Stimulated activated CD4-positive, alpha-beta T cell treated with anti-CD3 and anti-CD28 coated beads, TNF-alpha, amount 100 ng/mL, for 1 hour (primary cell): ENCODE measurements at places on chromosomes 5 and 9.

DNA sequence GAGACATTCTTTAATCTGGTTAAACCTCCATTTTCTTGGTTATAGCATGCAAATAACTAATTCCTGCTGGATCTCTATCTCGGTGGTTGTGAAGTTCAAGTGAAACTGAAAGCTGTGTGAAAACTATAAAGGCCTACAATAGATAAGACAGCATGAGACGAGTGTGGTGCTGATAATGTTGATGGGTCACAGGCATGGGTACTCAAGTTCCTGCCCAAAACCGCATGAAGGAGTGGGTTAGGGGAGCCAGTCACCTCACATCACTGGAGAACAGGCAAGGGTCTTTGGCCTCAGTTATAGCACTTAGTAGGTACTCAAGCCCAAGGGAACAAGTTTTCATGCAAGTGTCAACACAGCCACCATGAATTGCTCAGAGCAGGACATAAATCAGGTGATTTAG is 16.7 kb downstream of the HMHB1 start:
- DNase-seq: no peak

- DNase-seq: no peak
Measured at GRCh38 chr5:59629561-59629960, 264.0 kb downstream of the PDE4D start.

DNA sequence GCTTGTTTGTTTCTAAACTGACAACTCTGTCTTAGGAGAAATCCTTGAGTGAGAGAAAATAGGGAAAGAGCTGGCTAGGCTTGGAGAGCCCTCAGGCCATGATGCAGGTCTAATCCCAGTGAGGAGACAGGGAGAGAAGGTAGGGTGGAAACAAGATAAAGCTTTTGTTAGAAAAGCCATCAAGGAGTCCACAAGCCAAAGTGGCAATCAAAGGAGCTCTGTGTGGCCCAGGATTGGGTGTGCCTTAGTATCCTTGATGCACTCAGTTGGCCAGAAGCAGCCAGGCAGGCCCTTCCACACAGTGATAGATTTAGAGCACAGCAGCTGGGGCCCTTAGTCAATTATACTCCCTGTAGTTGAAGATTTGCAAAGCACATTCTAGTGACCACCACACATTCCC is 73.9 kb downstream of the ALDH7A1 start:
- DNase-seq: no peak

DNA sequence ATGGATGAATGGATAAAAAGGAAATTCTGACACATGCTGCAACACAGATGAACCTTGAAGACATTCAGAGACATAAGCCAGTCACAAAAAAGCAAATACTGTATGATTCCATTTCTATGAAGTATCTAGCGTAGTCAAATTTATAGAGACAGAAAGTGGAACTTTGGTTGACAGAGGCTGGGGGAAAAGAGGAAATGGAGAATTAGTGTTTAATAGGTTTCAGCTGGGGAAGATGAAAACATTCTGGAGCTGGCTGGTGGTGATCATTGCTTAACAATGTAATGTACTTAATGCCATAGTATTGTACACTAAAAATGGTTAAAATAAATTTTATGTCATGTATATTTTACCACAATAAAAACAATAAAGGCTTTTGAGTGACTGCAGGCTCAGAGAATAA is 24.2 kb downstream of the PPIC start:
- DNase-seq: no peak
